ENCODE measurements at places on chromosomes 7 and 10.

GRCh38 chr7:159153511-159153910 is 8.8 kb upstream of the VIPR2 start:
- DNase-seq = no peak

DNA sequence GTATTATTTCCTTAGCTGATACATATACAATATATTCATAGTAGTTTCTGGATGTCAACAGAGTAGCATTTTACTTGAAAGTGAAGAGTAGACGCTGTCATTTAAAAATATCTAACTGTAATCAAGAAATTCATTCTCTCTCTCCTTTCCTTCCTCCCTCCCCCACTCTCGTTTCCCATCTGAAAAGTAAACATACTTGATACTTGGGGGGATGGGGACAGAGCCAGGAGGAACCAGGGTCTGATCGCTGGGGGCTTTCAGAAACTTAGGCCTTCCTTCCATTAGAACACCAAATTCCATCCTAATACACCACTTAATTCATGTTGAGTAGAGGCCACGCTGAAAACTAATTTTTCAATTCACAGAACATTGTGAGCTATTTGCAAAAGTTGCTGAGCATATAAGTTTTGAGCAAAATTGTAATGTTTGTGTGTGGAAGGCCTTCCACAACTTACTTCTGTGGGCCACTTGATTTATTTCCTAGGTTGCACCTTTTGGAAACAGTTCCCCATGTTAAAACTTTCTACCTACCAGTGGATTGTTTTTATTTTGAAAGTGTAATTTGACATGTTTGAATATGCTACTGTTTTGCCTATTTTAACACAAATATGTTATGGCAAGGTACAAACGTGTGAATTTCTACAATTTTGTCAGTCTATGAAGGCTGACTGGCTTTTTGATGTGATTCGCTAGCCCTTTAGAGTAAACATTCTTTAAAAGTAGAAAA is 35.2 kb downstream of the CNPY1 start:
- no peak for DNase-seq

DNA sequence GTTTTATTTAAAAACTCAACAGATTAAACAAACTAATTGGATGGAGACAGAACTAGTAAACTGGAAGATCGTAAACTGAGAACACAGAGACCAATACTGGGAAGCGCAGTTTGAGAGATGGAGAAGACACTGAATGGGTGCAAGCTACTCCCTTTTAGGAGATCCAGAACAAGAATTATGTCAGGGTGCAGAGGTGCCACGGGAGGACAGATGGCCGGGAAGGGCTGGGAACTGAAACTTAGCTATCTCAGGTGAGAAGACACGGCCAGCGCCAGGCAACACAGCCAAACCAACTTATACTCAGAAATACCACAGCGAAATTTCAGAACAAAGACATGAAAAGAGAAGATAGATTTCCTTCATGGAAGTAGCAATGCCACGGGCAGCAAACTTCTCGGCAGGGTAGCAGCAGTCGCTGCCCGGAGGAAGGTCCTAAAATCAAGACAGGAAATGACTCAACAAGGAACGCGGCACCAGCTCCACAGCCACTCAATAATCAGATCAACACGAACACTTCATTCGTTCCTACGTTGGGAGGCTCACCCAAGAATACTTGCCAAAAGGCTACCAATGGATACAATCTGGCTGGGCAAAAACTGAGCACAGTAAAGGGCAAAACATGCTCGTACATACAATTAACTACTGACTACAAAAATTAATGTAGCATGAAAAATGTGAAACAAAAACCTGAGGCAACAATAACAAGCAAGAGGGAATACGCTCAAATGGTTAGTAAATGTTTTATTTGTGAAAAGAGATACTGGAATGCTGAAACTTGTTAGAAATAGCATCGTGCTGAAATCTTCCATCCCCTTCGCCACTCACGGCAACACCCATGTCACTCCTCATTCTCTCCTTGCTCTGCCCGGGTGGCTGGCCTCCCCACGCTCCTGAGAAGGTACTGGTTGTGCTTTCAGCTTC is 2.2 kb upstream of the LRRC27 start:
- DNase-seq = peak; percentile 58

GRCh38 chr10:7559386-7559785 is 107.4 kb downstream of the ITIH5 start:
- no peak for DNase-seq

GRCh38 chr7:146565872-146566271 is 449.3 kb downstream of the CNTNAP2 start:
- DNase-seq = no peak

DNA sequence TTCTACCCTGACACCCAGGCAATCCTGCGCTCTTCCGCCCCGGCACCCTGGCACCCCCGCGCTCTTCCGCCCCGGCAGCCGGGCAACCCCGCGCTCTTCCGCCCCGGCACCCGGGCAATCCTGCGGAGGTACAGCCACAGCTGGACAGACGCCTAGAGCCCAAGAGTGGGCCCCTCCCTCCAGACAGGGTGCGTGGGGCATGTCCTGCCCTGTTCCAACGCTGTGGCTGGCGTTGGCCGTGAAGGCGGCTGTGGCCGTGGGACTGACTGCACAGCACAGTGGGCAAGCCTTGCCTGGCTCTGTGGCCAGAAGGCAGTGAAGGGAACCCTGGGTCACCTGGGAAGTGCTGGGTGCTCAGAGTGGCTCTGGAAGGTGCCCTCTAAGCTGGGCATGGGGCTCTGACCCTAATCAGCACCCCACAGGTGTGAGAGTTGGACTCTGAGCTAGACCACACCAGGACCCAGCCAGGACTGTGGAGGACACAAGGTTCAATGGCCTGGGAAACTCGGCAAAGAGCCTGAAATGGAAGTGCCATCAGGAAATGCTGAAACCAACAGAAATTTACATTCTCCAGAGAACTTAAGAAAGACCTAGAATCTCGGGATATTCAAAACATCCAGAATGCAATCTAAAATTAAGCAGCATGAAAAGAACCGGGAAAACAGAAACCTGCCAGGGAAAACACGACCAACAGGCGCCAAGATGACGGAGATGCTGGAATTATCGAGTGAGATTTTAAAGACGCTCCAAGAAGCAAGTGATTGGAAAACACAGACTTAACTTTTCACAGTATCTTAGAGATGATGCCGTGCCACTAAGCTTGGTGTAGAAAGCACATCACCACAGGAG is 253.6 kb downstream of the ELFN1 start:
- no peak for DNase-seq

DNA sequence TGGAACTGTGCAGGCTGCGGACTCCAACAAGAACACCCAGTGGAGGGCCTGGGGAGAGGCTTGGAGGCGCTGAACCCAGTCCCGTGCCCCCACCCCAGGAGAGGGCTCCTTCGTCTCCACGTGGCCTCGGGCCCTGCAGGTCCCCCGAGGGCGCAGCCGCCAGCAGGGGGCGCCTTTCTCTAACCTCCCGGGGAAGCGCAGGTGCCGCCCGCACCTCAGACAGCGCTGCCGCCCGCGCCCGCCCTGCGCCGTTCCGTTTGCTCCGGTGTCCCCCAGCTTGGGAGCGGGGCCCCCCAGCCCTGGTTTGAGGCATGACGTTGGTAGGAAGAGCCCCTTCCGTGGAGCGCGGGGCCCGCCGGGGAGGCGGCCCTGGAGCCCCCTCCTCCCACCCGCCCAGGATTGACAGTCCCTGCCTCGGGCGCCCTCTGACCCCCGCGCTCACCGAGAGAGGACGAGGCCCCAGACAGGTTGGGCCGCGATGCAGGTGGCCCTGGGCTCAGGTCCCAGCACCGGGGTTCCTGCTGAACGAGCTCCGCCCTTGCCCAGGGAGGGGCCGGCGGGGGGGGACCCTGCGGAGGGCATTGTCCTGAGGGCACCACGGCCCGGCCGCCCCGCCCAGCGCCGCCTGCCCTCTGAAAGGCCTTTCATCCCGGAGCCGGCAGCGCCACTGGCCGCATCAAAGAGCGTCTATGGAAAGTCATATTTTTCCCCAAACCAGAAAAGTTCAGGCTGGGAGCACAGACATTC is 42.8 kb downstream of the FOXL3 start:
- DNase-seq = peak; percentile 86
